CD4-positive, alpha-beta T cell treated with Interferon gamma for 1 hour (primary cell): ENCODE measurements at places on chromosomes 4 and X.

GRCh38 chr4:43224559-43224958, 332.0 kb downstream of the GRXCR1 start:
- DNase-seq: no peak

DNA sequence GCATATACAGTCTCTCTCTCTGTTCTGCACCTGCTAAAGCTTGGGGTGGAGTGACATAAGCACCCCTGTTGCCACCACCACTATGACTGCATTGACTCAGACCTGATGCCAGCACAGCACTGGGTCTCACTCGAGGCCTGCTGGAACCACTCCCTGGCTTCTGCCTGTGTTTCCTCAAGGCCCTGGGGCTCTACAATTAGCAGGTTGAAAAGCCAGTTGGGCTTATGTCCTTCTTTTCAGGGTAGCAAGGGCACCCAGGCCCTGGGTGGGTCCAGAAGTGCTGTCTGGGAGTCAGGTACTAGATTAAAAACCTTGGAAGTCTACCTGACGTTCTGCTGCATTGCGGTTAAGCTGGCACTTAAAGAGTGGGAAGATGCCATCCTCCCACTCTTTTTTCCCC, 50.5 kb upstream of the MAGEC3 start:
- DNase-seq: no peak

GRCh38 chr4:52611030-52611555, 48.0 kb downstream of the USP46 start:
- DNase-seq: no peak

DNA sequence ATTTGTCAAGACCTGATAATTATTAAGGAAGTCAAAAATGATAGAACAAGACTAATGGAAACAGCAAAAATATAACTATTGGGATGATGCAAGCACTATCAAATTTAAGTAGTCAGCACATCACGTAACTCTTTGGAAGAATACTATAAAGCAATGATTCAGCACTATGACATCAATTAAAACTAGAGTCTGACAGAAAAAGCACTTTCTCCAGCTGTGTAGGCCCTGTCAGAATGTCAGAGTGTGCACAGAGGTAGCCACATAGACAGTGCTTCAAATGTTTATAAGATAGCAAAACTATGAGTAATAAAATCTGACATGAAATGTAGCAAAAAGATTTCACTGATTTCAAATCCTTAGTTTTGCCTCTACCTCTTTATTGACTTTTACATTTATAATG, 1226.6 kb upstream of the ADGRL3 start:
- DNase-seq: no peak

- no peak for DNase-seq
These were observed 501.6 kb upstream of the SMIM31 start for GRCh38 chr4:164252286-164252685.

- DNase-seq: no peak
These were observed 191.8 kb downstream of the MAML3 start for GRCh38 chr4:139962130-139962684.

GRCh38 chrX:18931972-18932371, 51.9 kb downstream of the PHKA2 start:
- no peak for DNase-seq

DNA sequence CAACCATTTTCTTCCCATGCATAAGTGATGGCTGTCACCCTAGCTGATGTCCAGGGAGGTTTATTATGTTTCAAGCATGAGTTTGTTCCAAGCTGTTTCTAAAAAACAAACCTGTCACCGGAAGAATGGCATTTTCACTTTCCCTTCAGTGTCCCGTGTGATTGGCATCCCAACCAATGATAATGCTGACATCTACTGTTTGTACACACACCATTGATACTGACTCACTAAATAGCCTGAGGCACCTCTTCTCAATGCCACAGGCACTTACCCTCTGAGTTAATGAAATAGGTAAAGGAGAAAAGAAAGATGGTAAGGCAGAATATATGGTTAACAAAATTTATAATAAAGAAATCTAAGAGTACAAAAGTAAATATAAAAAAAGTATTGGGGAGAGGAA, 23.1 kb upstream of the VCX2 start:
- DNase-seq: no peak

GRCh38 chr4:138035781-138036258, 206.3 kb downstream of the SLC7A11 start:
- DNase-seq: peak; percentile 29

DNA sequence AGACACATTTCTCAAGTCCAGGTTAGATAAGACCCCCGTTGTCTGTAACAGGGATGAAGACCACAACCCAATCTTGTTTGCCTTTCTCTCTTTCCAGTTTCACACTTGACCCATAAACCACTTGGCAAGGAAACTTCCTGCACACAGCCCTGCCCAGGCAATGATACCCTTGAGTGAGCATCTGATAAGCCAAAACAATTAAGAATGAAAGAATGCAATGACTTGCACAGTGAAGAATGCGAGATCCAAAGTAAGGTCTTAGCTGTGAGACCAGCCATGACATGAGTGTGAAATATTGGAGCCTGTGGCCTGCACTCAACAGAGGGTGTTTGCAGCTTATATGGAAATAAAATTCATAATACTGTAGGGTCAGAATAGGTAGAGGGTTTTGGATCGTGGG, 37.9 kb upstream of the MXRA5 start:
- no peak for DNase-seq

DNA sequence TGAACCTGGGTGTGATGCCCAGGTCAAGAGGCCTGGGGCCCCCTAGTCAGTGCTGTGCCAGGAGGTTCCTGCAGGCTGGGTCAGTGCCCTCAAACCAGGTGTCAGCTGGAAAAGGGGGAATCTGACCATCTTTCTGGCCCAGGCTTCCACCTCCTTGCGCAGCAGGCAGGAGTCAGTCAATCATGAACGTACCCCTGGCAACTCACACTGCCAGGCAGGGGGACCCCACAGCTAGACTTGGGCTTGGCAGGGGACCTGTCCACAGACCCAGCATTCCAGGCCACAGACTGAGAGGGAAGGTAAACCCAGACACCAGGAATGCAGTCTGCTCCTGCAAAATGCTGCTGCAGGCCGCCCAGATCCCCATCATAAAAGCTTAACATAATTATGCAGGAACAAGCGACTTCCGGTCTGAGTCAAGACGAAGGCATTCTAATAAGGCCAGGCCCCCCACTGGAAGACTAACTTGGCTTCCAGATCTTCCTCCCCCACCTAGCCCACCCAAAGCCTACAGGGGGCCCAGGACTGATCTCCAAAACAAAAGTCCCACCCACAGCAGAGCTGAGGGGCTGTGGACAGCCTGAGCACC, 156.3 kb downstream of the BCOR start:
- DNase-seq: no peak

GRCh38 chrX:53767544-53767943, 81.0 kb upstream of the HUWE1 start:
- no peak for DNase-seq

DNA sequence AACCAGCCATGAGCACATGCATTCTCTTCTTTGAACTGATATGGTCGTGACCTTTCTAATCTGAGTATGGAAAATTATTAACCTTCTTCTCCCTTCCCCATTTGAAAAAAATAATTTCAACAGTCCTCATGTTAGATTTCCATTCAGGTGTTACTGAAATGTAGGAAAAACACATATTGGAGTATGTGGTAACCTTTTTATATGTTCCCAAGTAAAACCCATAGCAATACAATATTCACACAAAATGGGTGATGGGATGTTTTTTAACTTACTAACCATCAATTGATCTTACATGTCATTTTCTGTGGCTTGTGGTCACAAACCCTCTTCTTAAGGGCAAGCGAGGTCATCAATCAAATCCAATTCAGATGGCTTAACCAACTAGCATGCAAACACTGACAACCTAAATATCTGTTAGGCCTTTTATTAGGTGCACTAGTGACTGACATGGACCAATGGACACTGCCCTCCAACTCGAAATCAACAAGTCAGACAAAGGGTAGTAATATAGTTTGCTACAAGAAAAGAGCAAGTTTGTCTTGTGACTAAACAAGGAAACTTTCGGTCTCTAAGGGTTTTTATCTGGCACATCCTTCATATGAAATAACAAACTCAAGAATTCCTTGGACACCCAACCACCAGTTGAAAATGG, 74.3 kb downstream of the CAMK2D start:
- no peak for DNase-seq

- DNase-seq: peak; percentile 5
These were observed 5.4 kb downstream of the CTBP1 start for GRCh38 chr4:1243451-1244080.

DNA sequence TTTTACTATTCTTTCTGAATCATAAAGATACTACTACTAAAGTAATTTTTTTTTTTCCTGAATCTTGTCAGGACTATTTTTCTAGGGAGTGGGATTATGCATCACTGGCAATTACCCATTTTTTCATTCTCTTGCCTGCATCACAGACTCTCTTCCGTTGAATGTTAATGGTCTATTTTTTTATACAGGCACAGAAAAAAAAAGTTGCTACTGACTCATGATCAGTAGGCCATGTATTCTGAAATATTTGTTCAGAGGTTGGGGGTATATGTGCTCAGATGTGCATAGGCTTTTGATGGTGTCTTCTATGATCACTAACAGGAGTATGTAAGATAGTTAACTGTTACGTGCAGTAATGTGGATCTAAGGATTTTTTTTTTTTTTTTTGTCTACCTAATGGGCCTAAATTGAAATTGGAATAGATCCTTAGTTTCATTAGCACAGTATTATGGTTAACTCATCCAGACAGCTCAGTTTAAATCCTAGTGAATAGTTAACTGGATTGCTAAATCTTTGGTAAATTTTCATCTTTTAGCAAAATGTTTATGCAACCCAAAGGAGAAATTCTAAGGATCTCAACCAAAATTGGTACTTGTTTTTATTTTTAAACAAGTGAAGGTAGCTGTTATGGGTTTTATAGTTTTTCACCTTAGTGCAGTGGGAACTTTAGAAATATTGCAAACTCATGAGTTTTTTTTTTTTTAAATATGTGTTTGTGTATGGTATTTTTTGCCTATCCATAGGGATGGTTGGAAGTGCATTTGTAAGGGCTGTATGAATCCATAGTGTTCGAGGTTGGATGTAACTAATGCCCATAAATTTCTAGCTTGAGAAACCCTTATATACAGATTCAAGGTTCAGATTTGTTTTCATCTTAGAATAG, 12.1 kb downstream of the BMP2K start:
- DNase-seq: no peak

DNA sequence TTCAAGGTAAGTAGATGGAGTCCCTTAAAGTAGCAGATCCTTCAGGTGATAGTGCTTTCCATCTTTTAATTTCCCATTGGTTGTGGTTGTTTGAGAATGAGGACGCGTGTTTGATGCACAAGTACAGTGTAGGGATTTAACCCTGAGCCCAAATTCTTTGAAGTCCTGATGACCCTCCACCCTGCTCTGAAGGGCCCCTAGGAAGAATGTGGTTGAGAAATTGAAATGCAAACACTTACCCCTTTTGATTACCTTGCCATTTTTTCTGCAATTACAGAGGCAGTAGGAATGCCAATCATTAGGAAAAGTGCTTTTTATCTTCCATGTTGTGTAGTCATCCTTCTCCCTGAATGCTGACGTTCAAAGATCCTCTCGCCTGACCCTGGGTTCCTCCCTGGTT, 112.4 kb downstream of the ZNF518B start:
- no peak for DNase-seq

DNA sequence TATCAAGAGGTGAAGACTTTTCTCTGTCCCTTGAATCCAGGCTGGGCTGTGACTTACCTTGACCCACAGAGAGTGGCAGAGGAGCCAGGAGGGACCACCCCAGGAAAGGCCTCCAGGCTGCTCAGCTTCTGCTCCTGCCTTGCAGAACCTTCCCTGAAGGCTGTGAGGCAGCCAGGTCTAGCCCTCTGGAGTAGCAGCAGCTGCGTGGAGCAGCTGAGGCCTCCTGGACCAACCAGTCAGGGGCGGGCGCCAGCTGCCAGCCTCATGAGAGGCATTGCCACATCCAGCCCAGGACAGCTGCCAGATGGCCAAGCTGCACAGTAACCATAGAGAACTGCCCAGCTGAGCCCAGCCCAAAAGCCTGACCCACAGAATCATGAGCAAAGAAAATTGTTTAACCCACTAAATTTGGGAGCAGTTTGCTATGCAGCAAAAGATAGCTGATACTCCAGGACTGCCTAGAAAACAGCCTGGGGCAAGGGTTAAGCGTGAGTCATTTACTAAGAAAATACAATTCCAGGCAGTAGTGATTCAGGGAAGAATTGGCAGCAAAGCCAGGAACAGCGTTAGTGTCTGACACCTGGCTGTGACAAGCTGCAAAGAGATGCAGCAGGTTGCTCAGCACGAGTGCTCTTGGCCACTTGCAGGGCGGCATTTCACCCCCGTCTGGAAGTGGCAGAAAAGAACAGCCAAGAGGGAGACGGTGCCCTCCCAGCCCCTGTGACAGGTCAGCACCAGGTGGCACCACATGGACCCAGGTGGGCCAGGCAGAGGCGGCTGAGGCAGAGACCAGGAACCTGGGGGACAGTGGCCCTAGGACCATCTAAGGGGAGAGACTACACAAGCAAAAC, 14.7 kb upstream of the PDE6B start:
- no peak for DNase-seq

DNA sequence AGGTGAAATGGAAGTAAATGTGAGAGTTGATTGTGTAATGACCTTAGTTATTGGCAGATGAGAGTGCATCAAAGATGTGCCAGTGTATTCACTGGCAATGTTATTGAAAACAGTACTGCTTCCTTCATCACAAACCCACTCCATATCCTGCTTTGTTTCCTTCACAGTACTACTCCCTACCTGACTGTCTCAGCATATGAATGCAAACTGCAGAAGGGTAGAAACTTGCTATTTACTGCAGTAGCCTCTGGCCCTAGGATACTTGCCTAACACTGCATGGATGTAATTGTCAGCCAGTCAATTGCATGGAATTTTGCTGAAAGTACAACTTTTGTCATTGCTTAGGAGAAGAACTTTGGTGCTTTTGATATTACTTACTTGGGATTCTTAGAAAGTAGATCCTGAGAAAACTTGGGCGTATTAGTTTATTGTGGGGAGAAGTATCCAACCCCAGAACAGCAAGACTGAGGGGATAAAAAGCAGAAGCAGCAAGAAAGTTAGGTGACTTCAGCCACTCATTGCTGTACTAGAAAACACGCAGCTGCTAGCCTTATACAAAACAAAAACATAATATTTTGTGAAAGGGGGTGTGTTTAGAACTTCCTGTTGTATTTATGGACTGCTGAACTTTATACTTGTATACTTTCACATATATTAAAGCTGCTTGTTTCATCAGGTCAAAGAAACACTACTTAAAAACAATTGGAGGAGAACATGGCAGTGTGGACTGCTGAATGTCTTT, 219.0 kb downstream of the CCNG2 start:
- DNase-seq: no peak
